ENCODE measurements at places on chromosomes 13 and 19.
A peak's percentile ranks its signal among the peaks of the same experiment; 100 is the strongest.

DNA sequence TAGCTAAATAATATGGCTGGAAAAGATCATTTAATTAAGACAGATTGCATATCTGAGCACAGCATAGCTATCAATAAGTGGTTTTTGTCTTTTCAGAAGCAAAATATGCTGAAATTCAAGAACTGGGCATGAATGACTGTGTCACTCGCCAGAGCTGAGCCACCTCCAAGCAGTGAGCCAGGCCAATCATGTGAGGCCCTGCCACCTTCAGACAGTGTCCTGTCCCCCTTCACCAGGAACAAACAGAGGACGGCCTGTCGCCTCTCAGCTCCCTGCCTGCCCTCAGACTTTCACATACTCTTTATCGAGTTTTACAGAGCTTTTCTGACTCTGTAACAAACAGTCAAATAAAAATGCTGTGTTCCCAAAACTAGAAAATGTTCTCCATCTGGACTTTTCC lies 171.0 kb upstream of the TSC22D1 start:
- DNase-seq, result no peak

DNA sequence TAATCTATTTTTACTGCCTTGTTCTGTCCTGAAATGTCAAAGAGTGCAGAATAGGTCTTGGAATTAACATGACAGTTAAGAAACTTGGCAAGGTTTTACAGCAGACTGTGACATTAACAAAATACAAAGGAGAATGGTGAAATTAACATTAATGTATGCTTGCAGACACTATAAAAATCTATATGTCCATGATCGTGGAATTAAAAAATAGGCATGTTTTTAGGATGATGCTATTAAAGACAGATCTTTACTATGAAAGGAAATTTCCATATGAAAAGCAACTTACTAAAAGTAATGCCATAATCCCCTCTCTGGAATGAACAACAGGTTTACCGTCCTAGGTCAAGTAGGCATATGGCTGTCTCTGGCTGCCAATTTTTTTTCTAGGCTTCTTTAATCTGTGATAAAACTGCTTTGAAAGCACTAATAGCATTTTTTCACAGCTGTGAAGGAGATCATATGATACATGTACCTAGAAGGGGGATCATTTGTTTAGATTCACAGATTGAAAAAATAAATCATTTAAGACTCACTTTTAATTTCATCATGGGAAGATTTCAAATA lies 291.5 kb downstream of the ZNF536 start:
- no peak for DNase-seq

DNA sequence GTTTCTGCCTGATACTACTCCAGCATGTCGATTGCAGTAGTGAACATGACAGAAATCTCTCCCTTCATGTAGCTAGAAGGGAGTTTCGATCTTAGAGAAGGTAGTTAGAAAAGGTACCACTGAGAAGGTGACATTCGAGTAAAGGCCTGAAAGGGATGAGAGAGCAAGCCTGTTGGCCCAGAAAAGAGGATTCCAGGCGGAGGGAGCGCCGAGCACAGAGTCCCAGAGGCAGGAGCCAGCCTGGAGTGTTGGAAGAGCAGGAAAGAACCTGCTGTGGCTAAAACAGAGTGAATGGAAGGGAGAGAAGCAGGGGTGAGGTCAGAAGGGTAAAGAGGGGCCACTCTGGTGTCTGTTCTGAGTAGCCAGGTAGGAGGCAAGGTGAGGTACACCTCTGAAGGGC lies 52.5 kb downstream of the GARRE1 start:
- DNase-seq, result no peak

DNA sequence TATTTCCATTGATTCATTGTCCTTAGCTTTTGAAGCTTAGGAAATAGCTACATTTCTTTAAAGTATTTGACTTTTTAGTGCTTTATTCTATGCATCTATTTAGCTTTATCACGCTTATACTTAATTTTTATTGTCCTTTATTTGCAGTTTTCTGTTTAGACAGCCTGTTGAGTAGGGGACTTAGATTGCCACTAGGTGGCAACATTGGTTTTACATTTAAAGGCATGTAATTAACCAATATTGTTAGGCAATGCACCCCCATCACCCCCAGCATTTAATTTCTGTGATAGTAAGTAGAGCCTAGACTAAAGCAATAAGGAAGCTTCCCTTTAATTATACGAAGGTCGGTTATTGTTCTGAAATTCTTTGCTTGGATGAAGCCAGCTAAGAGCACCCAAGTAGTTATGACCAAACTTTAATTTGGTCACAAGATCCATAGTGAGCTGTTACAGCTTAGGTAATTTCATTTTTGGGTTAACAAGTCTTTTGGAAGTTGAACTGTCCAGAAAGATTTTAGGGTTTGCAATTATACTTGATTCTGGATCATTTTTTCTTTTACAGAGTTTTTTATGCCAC lies 36.5 kb downstream of the B3GLCT start:
- DNase-seq, result peak; percentile 35

- no peak for DNase-seq
These were observed 703 bp upstream of the FBL start for GRCh38 chr19:39846678-39847486.

GRCh38 chr13:68473834-68474326 lies 1243.7 kb upstream of the PCDH9 start:
- DNase-seq, result no peak

- no peak for DNase-seq
These were observed 36.6 kb upstream of the MEDAG start for GRCh38 chr13:30869491-30869890.

- DNase-seq, result no peak
These were observed 4.1 kb downstream of the SOX21 start for GRCh38 chr13:94708031-94708859.

- no peak for DNase-seq
These were observed 801 bp downstream of the QTRT1 start for GRCh38 chr19:10701955-10702525.

GRCh38 chr13:70080012-70080411 lies 27.6 kb upstream of the ATXN8OS start:
- no peak for DNase-seq

GRCh38 chr13:112136095-112136494 lies 69.1 kb downstream of the SOX1 start:
- no peak for DNase-seq

GRCh38 chr19:33797802-33798671 lies 1.4 kb downstream of the KCTD15 start:
- no peak for DNase-seq

- no peak for DNase-seq
These were observed 711 bp downstream of the CILP2 start for GRCh38 chr19:19538785-19539166.

- DNase-seq, result no peak
These were observed 22.6 kb downstream of the ZSWIM4 start for GRCh38 chr19:13817615-13818371.

- no peak for DNase-seq
These were observed 19.6 kb downstream of the SULT2B1 start for GRCh38 chr19:48571378-48572162.

- no peak for DNase-seq
These were observed 32.5 kb upstream of the TFDP1 start for GRCh38 chr13:113552079-113552478.

GRCh38 chr13:114035583-114036531 lies 62.0 kb upstream of the C13orf46 start:
- DNase-seq, result no peak

GRCh38 chr19:50555450-50556281 lies 12.6 kb downstream of the LRRC4B start:
- DNase-seq, result no peak

- no peak for DNase-seq
These were observed 3.1 kb downstream of the XRCC1 start for GRCh38 chr19:43572171-43572588.

- DNase-seq, result no peak
These were observed 14.5 kb upstream of the MPHOSPH8 start for GRCh38 chr13:19618977-19619376.

DNA sequence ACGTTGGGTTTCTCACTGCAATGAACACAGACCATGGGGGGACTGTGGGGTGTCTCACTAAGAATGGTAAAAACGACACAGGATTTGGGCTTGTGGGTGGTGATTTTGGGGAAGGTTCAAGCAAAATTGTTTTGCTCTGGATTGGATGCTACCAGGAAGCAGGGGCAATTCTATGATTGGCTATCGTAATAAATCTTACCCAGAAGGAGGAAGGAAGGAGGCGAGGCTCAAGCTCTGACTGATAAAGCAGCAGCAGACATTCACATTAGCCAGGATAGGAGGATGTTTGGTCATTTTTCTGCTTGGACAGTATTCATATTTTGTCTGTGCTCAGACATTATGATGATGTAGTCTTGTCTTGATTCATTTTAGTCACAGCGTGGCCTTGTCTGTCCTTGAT lies 1.5 kb downstream of the ZNF576 start:
- no peak for DNase-seq
